ENCODE measurements at places on chromosomes 1 and 21. TPM values are rescaled to one million over a fixed set of nuclear protein-coding genes. Genes with fewer than 3 reads are reported as not detected.

Gene NAV1
- total RNA-seq: 9.6 TPM

Gene TNFRSF18
- not detected for total RNA-seq

Gene ERICH3
- total RNA-seq: not detected

Gene PAQR6
- 4.9 TPM for total RNA-seq

Gene CELA3B
- not detected for total RNA-seq

Gene C1orf185
- total RNA-seq: not detected

Gene DTL
- 21.7 TPM for total RNA-seq

Gene PCAT6
- total RNA-seq: 2.9 TPM

Gene SPRR2F
- total RNA-seq: not detected

Gene ADAMTS4
- total RNA-seq: not detected

Gene GSTM5
- total RNA-seq: not detected

Gene OTUD7B
- 11.9 TPM for total RNA-seq

Gene ASCL5
- total RNA-seq: not detected

Gene RAB7B
- 1.8 TPM for total RNA-seq

Gene CD53
- total RNA-seq: not detected

Gene HCN3
- total RNA-seq: 5.8 TPM

Gene NR0B2
- not detected for total RNA-seq

Gene GOLT1A
- total RNA-seq: 5.1 TPM

Gene OR2AK2
- not detected for total RNA-seq

Gene KCNN3
- 0.02 TPM for total RNA-seq

Gene GOLPH3L
- total RNA-seq: 16.4 TPM

Gene LCE3E
- not detected for total RNA-seq

Gene LCE1D
- total RNA-seq: not detected

Gene CCDC27
- total RNA-seq: not detected

Gene KCNK2
- total RNA-seq: 0.12 TPM

Gene GRIK1
- not detected for total RNA-seq

Gene LIN28A
- not detected for total RNA-seq

Gene C1orf210
- not detected for total RNA-seq

Gene FCRLB
- 1.7 TPM for total RNA-seq

Gene TTC39A
- total RNA-seq: 0.98 TPM

Gene C1orf74
- 1.6 TPM for total RNA-seq

Gene PRKAA2
- total RNA-seq: 2.8 TPM

Gene LEMD1
- not detected for total RNA-seq

Gene UBE2U
- total RNA-seq: not detected

Measured in A549 treated with CORT108297 at 1 μM for 4 hours (cell line).